ENCODE measurements at places on chromosomes 2 and 18.

GRCh38 chr2:142504754-142505153, 372.7 kb upstream of the KYNU start:
- no peak for DNase-seq

- no peak for DNase-seq
Observed at GRCh38 chr2:55567298-55567697, 47.8 kb downstream of the CFAP36 start.

DNA sequence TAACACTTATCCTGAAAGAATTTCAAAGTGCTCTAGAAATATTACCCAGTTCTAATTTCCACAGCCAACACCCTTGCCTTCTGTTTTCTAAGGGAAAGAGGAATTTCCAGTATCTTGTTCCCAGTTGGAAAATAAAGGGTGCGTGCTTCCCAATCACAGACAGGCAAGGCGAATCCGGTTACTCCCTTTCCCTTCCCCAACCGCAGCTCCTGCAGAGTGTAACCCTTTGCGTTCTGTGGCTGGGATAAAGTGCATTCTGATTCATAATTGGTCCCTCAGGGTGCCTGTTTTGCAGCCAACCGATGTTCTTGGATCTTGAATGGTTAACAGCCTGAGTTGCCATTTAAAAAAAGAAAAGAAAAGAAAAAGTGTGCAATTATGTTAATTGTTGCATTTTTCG, 40.6 kb upstream of the PGAP1 start:
- DNase-seq = no peak

- DNase-seq = no peak
Observed at GRCh38 chr2:118968042-118968441, 26.0 kb downstream of the MARCO start.

GRCh38 chr2:216884347-216884746, 24.5 kb upstream of the TNP1 start:
- DNase-seq = no peak

DNA sequence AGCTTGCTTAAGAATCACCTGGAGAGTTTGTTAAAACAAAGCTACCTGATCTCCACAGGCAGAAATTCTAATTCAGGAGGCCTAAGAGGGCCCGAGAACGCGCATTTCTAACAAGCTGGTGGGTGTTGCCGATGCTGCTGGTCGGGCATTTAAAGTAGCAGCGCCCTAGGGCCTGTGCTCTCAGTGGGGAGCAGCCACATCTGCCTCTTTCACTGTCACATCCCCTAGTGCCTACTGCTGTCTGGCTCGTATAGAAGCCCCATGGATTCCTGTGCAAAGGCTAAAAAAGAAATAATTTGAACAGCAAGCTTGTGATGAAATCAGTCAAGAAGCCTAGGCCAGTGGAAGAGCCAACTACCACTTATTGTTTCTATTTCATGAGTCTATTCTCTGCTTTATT, 126.7 kb upstream of the SMIM21 start:
- no peak for DNase-seq

GRCh38 chr18:68241881-68242280, 473.0 kb downstream of the TMX3 start:
- DNase-seq = no peak

DNA sequence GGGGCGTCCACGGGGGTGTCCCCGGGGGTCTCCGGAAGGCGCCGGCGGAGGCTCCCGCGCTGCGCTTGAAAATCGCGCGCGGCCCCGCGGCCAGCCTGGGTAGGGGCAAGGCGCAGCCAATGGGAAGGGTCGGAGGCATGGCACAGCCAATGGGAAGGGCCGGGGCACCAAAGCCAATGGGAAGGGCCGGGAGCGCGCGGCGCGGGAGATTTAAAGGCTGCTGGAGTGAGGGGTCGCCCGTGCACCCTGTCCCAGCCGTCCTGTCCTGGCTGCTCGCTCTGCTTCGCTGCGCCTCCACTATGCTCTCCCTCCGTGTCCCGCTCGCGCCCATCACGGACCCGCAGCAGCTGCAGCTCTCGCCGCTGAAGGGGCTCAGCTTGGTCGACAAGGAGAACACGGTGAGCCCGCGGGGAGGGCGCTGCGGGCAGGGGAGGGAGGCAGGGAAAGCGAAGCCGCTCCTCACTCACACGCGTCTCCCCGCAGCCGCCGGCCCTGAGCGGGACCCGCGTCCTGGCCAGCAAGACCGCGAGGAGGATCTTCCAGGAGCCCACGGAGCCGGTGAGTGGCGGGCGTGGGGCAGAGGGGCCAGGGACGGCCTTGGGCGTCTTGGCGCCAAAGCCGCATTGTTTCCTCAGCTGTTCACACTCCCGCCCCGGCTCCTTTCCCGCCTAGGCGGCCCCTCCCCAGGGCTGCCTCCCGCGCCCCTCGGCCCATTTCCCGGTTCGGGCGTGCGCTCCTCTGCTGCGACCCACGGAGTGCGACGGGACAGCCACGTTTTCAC, at the start of gene RRM2:
Gene RRM2, plus strand, starts transcription at position 240 of the 781 bp plus-strand sequence. Its CDS starts 60 bp downstream, at position 300.
- DNase-seq = peak; percentile 91

GRCh38 chr2:10245661-10246060, 57.0 kb upstream of the HPCAL1 start:
- no peak for DNase-seq

DNA sequence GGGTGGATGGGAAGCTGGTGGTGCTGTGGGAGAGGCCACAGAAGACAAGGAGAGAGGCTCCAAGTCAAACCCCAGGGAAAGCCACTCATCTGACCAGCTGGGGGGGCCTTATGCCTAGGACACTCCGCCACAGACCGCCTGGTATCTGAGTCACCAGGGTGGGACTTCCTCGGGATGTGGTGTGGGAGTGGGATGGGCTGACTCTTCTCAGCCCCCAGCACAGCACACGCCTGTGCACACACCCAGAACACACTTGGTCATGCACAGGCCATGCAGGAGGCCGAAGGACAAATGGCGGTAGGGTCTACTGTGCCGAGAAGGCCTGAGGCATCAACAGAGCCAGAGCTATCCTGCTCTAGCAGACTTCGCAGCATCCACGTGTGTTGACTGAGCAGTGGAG, 136.4 kb downstream of the INHBB start:
- DNase-seq = no peak

- no peak for DNase-seq
Observed at GRCh38 chr2:165635532-165635931, 158.5 kb downstream of the GALNT3 start.

- no peak for DNase-seq
Observed at GRCh38 chr2:26575836-26576564, 65.2 kb downstream of the CIB4 start.

GRCh38 chr2:136496966-136497365, 268.4 kb upstream of the THSD7B start:
- DNase-seq = no peak

- no peak for DNase-seq
Observed at GRCh38 chr2:152505495-152505906, 170.5 kb downstream of the FMNL2 start.

- DNase-seq = no peak
Observed at GRCh38 chr2:217998926-217999594, 3.7 kb downstream of the TNS1 start.

DNA sequence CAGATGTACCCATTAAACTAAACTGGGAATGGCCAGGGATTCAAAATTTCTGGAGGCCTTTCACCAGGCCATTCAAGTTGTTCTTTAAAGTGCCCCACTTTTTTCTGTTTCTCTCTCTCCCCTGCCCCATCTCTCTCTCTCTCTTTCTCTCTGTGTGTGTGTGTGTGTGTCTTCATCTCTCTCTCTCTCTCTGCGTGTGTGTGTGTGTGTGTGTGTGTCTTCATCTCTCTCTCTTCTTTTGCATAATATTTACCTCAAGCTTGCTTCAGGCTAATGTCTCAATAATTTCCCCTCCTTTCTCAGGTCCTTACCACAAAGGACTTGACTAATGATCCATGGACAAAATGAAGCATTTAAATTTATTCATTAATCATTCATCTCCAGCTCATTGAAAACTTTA, 164.2 kb upstream of the KLHL14 start:
- DNase-seq = no peak

DNA sequence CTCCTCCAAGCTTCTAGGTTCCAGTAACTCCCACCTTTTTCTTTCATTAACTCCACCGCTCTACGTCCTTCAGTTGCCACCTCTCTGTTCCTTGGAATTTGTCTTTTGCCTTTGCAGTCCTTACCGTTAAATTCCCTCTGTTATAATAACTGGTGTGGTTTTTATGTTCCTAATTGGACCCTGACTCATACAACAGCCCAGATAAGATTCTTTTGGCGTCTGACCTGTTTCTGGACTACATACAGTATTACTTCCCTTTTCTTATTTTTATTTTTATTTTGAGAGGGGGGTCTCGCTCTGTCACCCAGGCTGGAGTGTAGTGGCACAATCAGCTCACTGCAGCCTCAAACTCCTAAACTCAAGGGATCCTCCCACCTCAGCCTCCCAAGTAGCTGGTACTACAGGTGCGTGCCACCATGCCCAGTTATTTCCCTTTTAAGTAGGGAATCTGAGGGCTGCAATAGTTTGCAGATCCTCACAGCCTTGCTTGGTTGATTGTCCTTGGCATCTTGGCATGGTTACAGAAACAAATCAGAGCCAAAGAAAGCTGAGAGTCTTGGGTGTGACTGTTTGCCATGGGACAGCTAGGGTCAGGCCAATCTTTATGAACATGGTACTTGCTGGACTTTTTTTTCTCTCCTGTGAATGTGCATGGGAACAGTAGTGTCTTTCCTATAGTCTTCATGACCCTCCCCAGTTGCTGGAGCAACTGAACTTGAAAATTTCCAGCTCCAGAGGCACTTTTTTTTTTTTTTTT, 22.0 kb downstream of the TCF23 start:
- no peak for DNase-seq

GRCh38 chr2:155377266-155377680, 678.8 kb downstream of the KCNJ3 start:
- no peak for DNase-seq

- DNase-seq = no peak
Observed at GRCh38 chr2:178008636-178009289, 63.8 kb downstream of the PDE11A start.

- no peak for DNase-seq
Observed at GRCh38 chr2:1487758-1488157, 74.5 kb downstream of the TPO start.

GRCh38 chr2:7674606-7675005, 757.4 kb downstream of the RNF144A start:
- no peak for DNase-seq

DNA sequence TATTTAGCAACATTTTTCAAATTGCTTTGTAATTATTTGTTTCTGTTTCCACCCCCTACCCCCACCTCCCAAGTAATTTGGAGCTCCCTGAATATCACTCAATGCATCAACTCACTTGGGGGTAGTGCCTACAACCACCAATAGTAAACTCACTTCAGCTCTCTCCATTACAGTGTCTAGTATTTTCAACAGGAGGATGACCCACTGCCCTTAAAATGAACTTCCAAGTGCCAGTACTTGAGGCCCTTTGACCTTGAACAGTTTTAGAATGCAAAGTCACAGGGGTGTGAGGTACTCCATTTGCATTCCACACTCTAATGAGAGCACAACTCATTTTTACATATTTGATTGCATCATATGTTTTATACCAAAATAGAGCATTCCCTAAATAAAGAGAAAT, 523.0 kb downstream of the ERBB4 start:
- no peak for DNase-seq

DNA sequence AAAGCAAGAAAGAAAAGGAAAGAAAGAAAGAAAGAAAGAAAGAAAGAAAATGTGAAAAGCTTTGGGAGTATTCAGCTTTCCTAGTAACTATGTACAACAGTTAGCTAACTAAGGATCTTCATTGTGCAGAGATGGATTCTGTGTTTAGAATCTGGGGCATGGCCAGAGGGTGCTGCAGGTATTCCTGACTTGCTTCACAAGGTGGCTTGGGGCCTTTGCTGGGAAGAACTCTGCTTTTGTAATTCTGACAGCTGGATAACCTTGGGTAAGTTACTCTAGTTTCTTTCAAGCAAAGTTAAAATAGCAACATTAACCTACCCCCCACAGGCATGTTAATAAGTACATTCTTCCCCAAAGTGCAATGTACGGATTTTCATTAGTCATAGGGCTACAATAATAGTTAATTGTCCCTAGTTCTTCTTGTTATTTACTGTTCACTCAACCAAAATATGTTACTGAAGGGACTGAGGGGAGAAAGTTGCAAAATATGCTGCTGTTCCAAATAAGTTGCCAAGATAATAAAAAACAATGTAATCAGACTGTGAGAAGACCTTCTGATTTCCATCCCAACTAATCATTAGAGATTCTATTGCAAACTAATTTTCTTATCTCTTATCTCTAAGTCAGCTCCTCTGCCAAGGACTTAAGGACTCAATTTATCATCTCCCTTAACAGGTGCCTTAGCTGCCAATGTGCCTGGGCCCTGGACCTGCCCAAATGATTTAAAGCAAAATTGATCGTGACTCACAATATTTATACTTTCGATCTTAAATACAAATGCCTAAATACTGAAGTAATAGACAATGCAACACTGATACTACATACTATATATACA, 50.3 kb downstream of the SERPINB8 start:
- DNase-seq = no peak

DNA sequence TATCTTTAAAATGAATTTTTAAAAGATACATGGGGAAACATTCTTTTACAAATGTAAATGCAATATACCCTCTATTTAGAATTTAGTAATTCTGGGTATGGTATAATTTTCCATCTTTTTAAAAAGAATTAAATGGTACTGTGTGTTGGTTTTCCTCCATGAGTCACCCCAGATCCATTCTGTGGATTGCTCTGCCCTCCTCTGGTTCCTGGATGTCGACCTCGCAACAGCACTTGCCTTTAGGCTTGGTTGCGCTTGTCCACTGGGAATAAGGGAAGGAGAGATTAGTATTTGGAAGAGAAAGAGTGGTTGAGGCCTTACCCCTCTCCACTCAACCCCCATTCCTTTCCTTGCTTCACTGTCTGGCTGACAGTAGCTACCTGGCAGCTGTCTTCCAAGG, 90.4 kb downstream of the FTCDNL1 start:
- DNase-seq = no peak

- no peak for DNase-seq
Observed at GRCh38 chr2:28074137-28074536, 183.6 kb downstream of the BABAM2 start.

GRCh38 chr18:79403723-79404566, 8.2 kb downstream of the NFATC1 start:
- DNase-seq = no peak

DNA sequence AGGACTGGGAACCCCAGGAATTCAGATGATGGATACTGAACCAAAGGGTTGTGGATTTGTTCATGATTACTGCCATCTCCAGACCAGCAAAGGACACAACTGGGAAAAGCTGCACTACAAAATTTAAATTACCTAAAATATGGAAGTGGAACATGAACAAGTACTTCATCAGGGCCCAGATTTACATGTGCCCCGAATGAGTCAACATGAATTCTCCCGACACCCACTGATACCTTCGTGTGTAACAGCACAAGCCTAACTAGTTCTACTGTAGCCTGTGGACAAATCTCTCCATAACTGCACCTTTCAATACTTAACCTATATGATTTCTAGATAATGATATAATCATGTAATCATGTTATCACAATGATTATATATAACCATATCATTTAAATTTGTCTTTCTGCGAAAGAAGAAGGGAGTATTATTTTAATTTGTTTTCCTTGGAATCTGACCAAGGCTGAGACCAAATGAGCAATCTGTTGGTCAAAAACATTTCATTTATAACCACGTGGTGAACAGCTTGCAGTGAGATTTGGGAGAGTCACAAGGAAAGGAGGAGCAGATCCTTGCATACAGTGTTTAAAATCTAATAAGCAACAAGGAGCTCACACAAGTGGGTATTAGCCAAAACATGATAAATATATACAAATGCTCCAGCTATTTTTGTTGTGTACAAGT, 70.5 kb downstream of the CACNB4 start:
- no peak for DNase-seq

GRCh38 chr2:226934546-226935201, 98.8 kb downstream of the RHBDD1 start:
- no peak for DNase-seq

- no peak for DNase-seq
Observed at GRCh38 chr2:95121093-95121406, 558 bp downstream of the MRPS5 start.
